ENCODE measurements at places on chromosomes 3 and 15.

GRCh38 chr3:188397766-188398705, 244.1 kb downstream of the LPP start:
- no peak for DNase-seq

DNA sequence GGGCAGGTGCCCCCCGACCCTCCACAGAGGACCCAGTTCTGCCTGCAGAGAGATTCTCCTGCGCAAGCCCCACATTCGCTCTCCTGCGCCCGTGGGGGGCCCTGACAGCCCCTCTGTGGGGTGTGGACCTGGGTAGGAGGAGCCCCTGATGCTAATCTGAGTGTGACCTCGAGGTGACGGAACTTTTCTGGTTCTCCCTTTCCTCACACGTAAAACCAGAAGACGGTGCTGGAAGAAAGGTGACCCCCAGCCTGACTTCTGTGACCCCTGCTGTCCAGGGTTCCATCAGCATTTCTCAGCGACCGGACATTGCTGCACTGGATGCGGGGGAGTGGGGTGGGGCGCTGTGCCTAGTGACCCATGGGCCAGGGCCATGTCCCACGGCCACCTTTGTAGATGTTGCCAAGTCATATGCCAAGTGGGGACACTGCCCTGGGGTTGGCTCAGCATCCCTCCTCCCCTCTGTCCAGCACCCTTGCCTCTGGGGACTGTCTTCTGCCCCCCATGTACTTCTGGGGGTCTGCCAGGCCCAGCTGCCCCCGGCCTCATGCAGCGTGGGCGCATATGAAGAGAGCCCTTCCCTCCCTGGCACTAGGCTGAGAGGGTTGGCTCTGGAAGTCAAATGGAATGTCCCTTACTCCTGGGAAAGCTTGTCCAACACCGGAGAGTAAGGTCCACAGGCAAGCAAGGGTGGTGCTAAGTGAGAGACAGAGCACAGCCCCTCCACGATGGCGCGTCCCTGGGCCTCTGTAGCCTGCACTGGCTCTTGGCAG, 129.1 kb upstream of the MEF2A start:
- DNase-seq: no peak

- DNase-seq: no peak
These were observed 211.2 kb downstream of the TJP1 start for GRCh38 chr15:29611057-29611456.

GRCh38 chr15:95269242-95270183, 1038.2 kb downstream of the MCTP2 start:
- DNase-seq: no peak

DNA sequence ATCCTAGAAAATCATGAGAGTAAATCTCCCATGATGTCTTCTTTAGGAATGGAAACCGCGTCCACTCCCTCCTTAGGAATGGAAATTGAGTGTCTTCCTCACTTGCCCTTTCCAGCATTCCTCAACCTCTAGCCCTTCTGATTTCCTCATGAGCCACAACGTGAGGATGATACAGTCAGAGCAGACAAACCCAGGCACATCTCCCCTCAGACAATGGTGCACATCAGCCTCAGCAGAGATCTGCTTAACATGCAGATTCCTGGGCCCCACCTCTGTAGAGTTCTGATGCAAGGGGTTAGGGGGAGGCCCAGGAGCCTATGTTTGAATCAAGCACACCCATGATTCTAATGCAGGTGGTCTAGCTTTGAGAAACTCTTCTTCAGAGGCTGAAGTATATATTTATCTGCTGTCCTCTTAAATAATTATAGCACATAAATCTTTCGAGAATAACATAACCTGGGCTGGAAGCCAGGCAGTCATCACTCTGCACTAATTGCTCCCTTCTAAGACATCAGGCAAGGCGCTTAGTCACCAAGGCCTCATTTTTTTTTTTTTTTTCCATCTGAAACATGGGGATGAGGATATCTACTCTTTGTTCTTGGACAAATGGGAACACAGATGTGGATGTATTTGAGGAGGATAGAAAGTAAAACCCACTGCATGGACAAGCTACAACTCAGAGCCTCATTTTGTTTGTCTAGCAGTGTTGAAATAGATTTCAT, 81.7 kb downstream of the PRICKLE2 start:
- DNase-seq: no peak

GRCh38 chr15:69577397-69577796, 124.8 kb downstream of the RPLP1 start:
- DNase-seq: no peak

DNA sequence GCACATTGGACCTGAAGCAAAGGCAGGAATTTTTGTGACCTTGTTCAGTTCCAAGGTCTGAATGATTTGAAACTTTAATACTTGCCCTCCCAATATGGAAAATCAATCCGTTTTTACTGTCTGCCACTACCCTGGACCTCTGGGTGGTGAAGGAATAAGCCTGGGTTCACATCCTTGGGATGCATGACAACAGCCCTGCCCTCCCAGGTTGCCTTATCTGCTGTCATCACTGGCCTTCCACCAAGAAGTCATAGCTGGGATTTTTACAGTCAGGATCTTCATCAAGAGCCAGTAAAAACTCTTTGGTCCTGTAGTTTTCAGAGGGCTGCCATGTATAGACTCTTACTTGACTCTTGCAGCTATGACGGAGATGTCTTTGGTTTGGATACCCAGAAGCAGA, 128.6 kb downstream of the MYLK start:
- no peak for DNase-seq

GRCh38 chr3:97927704-97928103, 44.5 kb downstream of the RIOX2 start:
- no peak for DNase-seq

- DNase-seq: no peak
These were observed 11.1 kb upstream of the CHRNB4 start for GRCh38 chr15:78651930-78652615.

DNA sequence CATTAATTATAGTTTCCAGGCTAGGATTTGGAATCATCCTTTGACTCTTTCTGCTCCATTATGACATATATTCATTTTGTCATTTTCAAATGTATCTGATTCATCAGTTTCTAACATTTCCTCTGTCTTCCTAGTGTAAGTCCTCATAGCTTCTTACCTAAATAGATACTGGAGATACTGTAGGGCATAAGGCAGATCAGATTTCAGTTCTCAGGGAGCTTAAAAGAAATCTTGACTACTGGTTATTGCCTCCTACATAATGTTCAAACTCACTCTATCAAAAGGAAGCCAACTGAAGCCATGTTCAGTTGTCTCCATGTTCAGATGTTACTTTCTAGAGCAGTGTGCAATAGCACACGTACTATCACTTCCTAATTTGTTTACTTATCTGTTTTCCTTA, 29.6 kb upstream of the CTDSPL2 start:
- DNase-seq: no peak

DNA sequence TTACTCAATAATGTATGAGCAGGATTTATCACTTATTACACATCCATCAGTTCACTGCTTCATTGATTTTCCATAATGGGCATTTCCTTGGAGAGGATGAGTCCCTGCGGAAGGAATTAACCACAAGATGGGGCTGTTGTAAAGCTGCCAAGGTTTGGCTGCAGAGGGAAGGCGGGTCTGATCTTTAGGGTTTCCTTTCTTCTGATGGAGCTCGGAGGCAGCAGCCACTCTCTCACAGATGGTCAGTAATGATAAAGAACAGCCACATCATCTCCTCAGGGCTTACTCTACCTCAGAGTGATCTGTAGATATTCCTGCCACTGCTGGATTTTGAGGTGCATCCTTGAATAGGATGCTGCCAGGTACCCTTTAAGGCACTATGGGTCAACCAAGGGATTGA, 115.2 kb downstream of the USP13 start:
- peak; percentile 53 for DNase-seq

DNA sequence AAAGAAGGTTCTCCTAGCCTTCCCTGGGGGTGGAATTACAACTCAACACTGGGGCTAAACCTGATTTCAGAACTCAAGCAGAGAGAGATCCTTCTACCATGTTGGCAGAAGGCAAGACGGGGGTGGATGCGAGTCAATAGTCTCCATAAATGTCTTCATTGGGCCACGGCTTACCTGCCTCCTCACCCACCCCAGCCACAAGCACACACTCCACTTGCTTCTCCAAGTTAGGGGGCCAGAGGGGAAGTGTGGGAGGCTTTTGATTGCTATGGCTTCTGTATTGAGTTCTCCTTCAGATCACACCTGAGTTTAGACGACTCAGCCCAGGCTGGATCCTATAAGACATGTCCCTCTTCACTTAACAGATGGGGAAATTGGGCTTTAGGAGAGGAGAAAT, 178.9 kb downstream of the UACA start:
- no peak for DNase-seq

DNA sequence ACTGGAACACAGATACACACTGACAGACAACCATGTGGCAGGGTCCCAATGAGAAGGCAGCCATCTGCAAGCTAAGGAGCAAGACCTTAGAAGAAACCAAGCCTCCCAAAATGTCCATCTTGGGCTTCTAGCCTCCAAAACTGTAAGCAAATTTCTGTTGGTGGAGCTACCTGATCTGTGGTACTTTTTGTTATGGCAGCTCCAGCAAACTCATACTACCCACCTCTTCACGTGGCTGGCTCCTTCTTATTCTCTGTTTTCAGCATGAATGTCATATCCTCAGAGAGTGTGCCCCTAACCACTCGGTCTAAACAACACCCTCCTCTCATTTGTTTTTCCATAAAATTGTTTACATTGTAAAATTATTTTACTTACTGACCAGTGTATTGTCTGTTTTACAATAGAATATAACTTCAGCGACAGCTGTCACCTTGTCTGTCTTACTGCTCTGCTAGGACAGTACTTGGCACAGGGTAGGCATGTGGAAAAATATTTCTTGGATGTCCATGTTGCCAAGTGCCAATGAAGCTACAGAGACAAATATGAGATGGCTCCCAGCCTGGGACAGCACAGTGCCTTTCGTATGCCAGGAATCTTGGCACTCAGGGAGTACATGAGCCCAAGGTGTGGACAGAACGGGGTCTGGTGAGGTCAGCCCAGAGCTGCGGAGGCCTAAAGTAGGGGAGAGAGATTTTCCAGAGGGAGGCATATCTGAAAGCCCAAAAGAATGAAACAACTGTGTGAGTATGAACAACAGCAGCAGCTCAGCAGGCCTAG, 17.4 kb upstream of the SLC25A36 start:
- no peak for DNase-seq

DNA sequence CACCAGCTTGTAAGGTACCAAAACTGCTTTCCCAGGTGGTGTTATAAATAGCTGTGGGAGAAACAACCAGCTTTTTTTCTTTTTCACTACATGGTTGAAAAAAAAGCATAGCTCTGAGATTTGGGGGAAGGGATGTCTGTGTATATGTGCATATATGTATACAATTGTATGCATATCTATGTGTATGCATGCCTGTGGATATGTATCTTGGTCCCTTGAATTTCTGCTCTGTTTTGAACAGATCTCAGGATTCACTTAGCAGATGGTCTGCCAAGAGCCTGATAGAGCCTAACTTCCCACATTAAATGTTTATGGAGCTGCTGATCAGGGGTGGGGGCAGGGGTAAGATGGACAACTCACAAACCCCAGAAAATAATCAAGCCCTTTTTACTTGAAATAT, 39.0 kb upstream of the CPNE4 start:
- no peak for DNase-seq

- no peak for DNase-seq
These were observed 361.0 kb downstream of the SHQ1 start for GRCh38 chr3:72487078-72487765.
